ENCODE measurements at places on chromosomes 3 and 15.

- DNase-seq, result peak; percentile 56
These were observed 116.2 kb downstream of the MFSD1 start for GRCh38 chr3:158918008-158918407.

- no peak for DNase-seq
These were observed 28.1 kb upstream of the CLDN16 start for GRCh38 chr3:190359813-190360212.

DNA sequence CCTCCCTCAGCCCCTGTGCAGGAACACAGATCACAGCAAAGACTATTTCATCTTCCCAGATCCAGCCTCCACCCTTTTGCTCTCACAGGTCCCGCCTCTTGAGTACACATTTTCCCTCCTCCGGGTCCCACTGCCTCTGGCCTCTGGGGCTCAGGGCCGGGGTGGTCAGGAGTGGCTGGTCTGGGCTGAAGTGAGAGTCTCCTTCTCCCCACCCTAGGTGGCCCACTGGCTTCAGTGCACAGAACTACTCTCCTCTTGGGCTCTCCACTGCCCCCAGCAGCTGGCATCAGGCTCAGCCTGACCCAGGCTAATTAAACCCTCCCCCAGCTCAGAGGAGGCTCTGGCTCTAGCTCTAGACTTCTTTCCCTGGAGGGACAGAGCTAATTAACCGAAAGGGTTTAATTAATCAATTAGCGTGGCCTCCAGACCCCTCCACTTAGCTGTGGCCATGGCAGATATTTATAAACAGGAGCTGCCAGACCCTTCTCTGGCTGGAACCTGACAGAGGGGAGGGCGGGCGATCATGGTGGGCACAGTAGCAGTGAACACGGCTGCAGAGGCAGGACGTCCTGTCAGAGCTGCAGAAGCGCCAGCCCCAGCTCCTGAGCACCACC lies 15.1 kb downstream of the DUSP7 start:
- DNase-seq, result no peak

DNA sequence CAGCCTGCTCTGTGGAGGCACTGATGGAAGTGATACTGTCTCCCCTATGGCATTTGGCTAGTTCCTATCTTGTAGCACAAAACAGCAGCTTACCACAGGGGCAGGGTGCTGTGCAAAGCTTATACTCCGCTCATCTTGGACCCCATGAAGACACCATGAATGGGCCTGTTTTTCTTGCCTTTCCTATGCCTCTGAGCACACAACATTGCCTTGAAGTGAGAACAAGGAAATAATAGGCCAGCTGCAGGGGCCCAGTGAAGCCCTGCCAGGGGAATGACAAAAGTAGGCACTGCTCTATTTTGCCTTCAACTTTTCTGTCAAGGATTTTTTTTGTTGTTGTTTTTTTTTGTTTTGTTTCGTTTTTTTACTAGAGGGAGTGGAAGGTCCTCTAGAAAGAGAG lies 110.3 kb downstream of the PDE8A start:
- no peak for DNase-seq

DNA sequence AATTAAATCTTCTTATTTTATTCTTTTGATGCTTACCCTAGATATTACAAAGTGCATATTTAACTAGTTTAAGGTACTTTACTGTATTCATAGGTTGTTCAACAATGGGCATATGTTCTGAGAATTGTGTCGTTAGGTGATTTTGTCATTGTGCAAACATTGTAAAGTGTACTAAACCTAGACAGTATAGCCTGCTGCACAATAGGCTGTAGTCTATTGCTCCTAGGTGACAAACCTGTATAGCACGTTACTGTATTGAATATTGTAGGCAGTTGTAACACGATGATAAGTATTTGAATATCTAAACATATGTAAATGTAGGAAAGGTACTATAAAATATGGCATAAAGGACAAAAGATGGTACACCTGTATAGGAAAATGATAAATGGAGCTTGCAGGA lies 100.7 kb downstream of the CACNA2D3 start:
- no peak for DNase-seq

- no peak for DNase-seq
These were observed 44.9 kb upstream of the PLXNA1 start for GRCh38 chr3:126937973-126938372.

DNA sequence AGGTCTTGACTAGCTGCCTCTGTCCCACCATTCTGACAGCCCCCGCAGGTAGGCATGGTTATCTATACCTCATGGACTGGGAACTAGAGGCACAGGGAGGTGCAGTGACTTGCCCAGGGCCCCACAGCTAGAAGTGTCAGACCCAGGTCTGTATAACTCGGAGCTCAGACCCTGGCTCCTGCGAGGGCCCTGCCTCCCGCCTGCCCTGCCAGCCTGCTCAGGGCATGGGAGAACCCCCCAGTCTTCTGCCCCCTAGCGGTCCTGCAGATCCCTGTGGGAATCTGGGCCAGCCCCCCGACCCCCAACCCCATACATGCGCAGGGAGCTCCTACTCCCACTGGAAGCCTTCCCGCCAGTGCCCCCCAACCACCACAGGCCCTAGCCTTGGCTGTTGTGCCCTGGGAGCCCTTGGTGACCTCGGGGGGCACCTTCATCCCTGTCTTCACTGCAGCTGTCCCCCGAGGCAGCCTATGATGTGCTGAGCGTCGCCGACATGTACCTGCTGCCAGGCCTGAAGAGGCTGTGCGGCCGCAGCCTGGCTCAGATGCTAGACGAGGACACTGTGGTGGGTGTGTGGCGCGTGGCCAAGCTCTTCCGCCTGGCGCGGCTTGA lies 6.9 kb downstream of the ABTB1 start:
- no peak for DNase-seq

DNA sequence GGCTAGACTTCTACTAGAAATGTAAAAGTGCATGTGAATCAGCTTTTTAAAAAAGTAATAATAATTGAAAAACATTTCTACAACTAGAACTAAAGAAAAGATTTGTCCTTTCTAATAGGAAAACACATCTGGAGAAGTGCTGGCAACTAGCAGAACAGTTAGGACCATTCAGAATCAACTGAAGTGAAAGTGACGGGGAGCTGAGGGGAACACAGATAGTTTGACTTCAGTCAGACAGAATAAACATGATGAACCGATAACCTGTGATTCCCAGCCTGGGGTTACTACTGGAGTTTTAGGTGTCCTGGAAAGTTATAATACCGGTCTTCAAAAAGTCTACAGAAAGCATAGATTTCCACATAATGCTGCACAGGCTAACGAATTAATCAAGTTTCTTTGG lies 28.1 kb downstream of the OPA1 start:
- no peak for DNase-seq

DNA sequence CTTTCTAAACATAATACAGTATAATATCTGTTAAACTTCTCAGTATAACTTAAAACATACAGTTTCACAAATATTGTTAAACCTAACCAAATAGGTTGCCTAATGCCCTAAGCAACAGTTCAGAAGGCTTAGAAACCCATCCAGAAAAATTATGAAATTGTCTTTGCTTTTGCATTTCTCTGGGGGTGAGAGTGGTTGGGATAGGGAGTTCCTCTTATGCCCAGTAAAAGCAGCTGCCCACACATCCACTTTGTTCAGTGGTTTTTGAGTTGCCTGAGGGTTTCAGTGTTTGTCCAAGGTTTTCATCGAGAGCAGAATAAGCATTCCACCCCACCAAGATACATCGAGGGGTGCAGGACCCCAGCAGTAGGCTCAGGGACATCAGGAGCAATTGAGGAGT lies 179.4 kb downstream of the CDIN1 start:
- DNase-seq, result no peak

DNA sequence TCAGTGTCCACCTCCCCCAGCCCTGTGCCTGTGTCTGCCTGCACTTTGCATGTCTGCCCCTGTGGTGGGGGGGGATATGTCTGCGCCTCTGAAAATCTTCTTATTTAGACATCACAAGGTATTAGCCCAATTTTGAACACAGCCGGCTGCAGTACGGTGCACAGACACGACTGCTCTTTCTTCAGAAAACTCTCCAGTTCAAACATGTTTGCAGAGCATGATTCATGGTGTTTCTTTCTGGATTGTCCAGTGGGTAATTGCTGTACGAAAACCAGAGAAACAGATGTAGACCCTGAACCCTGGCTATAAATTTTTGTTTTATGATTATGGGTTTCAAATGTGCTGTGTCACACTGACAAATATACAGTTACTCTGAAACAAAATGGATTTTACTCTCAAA lies 3.4 kb upstream of the RARB start:
- DNase-seq, result no peak

All from cardiac fibroblast (primary cell).